ENCODE measurements at places on chromosomes 1 and 21.

DNA sequence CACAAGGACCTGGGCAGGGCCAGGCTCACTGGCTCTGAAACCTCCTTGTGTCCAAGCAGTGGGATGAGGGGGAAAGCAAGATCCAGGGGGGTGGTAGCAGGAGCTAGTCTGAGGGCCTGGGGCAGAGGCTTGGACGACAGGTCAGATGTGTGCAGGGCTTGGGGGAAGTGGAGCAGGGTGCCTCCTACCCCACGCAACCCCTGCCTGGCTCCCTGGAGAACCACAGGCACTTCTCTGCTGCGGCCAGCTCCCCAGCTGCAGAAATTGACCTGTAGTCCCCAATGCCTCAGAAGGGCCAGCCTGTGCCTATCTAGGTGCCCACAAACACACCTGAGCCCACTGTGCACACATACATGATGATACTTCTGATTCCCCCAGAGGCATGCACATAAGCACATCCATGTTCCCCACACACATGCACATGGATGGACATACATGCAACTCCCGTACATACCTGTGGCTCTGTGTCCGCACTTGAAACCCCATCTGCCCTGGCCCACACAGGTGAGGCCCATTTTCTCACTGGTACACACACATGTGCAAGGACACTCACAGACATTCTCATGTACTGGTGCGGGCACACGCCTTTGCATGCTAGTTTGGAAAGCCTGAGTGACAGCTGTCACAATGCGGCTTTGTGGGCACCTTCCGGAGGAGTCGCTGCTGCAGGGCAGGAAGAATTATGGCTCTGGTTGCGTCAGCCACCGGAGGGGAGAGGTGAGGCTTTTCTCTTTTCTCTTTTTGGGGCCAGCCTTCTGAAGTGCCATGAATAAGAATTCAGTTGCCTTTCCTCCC, 247.2 kb upstream of the CSF3R start:
- DNase-seq, result no peak

GRCh38 chr21:17514124-17514845, 1.4 kb downstream of the CXADR start:
- no peak for DNase-seq

DNA sequence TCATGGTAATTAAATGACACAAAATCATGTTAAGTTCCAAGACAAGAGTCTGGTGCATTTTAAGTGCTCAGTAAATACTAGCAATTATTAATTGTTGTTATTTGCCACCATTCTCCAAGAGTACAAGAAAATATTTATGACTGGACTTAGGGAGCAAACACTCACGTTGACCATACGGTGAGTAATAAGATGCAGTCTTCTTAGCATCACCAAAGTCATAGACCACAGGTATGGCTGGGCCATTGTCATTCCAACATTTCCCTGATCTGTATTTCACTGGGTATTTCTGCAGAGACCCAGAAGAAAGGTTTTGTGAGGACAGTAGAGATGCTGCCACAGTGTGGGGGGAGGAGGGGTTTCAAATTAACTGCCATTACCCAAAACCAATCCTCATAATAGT, 4.7 kb downstream of the ITLN2 start:
- DNase-seq, result no peak

- DNase-seq, result no peak
Measured at GRCh38 chr1:199283794-199284193, 645.0 kb downstream of the PTPRC start.

GRCh38 chr1:51378871-51379270, 48.5 kb upstream of the TTC39A start:
- no peak for DNase-seq
